ENCODE measurements at places on chromosomes 2 and 18.

- DNase-seq, result no peak
Measured at GRCh38 chr18:59357928-59358327, 1.1 kb downstream of the LMAN1 start.

GRCh38 chr2:234374736-234375135 lies 122.1 kb downstream of the ARL4C start:
- DNase-seq, result no peak

- DNase-seq, result no peak
Measured at GRCh38 chr2:160606341-160606740, 112.7 kb upstream of the RBMS1 start.

GRCh38 chr2:98560256-98560771 lies 48.0 kb downstream of the COA5 start:
- no peak for DNase-seq

DNA sequence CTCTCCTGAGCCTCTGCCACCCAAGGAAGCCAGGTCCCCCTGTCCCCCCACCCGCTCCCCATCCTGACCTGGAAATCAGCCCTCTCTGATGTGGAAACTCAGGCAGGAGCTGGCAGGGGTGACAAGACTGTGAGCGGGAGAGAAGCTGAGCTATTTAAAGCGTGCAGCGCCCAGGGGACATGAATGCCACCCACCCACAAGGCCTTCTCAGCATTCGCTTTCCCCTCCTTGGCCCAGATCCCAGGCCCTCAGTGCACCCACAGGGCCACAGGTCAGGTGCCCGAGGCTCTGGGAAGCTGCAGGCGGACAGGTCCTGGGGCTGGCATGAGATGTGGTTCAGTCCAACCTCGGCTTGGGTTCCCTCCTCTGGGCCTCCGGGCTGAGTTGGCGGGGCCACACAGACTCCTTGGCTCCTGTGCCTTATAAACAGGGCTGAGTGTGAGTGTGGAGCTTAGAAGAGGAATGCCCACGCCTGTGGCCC lies 168.3 kb downstream of the SMAD7 start:
- DNase-seq, result no peak

- DNase-seq, result no peak
Measured at GRCh38 chr18:56233595-56233994, 404.8 kb downstream of the TXNL1 start.

DNA sequence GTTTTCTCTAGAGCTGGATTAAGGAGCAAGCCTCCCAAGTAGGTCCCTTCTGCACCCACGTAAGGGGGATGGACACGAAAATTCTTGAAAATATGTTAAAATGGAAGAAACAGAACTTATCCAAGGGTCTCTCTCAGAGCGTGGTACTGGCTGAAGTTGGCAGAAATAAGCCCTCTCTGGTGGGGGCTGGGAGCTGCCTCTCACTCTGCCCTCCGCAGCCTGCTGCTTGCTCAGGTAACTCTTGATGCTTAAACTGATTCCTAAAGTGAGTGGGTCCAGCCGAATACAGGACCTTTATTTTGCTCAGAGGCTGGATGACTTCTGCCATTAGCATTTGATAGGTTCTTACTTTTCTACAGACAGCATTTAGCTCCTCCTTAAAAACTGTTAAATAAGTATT lies 78.1 kb downstream of the SPHKAP start:
- DNase-seq, result no peak

- DNase-seq, result no peak
Measured at GRCh38 chr2:9033385-9034168, 30.1 kb upstream of the MBOAT2 start.

GRCh38 chr2:11072550-11072949 lies 82.7 kb upstream of the SLC66A3 start:
- DNase-seq, result no peak

GRCh38 chr2:240895656-240896388 lies at the start of gene MAB21L4:
MAB21L4 (minus strand) TSS chr2:240896156; CDS start chr2:240895997, 159 bp downstream.
- no peak for DNase-seq

GRCh38 chr18:44766450-44766849 lies 85.8 kb downstream of the SETBP1 start:
- no peak for DNase-seq

- DNase-seq, result no peak
Measured at GRCh38 chr2:133484784-133485183, 83.5 kb downstream of the NCKAP5 start.

- no peak for DNase-seq
Measured at GRCh38 chr2:168583064-168583709, 127.1 kb downstream of the CERS6 start.

- DNase-seq, result no peak
Measured at GRCh38 chr2:133407341-133407740, 160.9 kb downstream of the NCKAP5 start.

DNA sequence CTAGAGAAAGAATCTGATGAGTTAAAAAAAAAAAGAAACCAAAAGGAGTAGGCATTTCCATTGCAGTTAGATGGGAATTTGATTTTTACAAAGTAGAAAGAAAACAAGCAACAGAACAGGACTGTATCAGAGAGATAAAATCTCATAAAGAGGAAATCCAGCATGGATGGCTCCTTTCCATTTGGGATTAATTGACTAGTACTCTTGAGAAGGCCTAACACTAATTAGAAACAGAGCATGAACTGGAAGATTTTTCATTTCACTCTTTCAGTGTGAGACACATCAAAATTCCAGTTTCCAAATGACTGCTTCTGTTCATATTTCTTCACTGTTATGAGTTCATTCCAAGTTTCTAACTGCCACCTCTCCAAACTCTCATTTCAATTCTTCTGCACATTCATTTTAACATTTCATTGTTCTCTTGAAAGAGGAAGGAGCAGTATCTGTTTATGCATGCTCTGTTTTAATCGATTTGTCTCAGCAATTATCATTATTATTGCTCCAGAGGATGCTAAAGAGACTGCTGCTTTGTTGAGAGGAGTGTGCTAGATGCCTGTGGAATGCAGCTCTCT lies 108.8 kb upstream of the PIEZO2 start:
- no peak for DNase-seq

GRCh38 chr2:48380208-48380607 lies 149.7 kb upstream of the STON1 start:
- DNase-seq, result no peak

DNA sequence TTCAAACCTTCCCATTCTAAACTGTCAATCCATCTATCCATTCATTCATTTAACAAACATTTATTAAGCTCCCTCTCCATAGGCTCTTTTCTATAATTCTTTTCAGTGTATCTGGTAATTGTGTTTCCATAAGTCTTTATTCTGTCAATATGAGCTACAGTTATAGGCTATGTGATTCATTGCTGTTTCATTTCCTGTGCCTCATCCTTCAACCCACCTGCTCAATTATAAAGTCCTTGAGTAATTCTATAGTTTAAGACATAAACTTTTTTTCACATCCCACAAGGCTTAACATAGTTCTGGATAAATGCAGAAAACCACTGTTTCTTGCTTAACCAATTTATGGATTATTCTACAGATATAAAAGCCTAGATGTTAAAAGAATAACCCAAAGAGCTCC lies 84.2 kb upstream of the PIK3C3 start:
- DNase-seq, result no peak

GRCh38 chr18:48667276-48668254 lies 128.7 kb downstream of the CTIF start:
- no peak for DNase-seq

DNA sequence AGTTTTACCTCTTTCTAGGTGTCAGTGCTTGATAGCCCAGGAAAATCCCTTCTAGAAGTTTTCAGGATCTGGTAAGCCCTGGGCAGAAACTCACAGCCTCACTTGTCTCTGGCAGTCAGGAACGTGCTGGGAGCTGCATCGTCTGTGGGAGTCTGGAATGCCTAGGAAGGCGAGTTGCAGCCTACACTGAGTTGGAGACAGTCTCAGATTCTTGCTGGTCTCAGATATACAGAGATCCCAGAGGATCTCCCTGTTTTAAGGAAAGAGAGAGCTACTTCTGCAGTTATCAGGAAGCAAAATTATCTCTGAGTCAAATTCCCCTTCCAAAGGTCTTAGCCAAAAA lies 104.4 kb upstream of the CDC42EP3 start:
- no peak for DNase-seq

GRCh38 chr2:160096409-160096808 lies 34.0 kb upstream of the PLA2R1 start:
- no peak for DNase-seq

DNA sequence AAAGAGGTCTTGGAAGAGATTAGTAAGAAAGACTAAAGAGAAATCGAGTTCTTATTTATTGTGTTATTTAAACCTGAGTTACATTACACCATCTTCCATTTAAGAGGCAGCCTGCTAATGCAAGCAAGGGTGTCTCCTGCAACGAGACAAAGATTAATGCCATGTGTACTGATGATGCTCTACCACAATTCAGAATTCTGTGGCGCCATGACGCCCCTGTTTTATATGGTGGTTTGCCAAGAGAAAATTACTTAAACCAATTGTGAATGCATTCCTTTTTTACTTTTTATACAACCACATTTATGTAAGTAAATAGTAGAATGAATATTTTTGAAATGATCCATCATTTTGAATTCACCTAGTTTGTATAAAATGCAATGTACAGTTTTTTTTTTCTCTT lies 356.1 kb upstream of the ZEB2 start:
- no peak for DNase-seq

GRCh38 chr18:36893227-36893626 lies 64.3 kb downstream of the KIAA1328 start:
- no peak for DNase-seq

DNA sequence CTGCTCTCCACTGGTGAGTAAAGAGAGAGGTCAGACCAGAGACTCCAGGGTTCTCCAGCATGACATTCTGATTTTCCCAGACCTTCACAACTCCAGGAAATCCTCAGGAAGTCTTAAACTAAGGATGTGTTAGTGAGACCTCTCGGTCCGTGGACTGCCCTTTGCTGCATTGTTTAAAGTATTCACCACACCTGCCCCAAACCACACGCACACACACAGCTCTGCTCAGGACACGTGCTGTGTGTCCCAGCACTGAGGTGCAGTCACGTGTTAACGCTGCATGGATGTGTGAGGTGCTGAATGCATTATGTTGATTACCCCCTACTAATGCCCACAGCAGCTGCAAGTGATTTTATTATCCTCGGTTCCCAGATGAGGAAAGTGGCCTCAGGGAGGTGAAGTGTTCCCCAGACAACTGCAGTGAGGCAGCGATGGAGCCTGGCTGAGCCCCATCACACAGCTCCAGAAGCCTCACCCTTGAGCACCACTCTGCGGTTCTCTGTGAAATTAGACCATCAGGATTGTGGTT lies 68.4 kb downstream of the TRAPPC12 start:
- no peak for DNase-seq

- DNase-seq, result no peak
Measured at GRCh38 chr2:10048501-10049171, 5.3 kb downstream of the KLF11 start.

GRCh38 chr2:211875488-211875887 lies 663.1 kb downstream of the ERBB4 start:
- no peak for DNase-seq

DNA sequence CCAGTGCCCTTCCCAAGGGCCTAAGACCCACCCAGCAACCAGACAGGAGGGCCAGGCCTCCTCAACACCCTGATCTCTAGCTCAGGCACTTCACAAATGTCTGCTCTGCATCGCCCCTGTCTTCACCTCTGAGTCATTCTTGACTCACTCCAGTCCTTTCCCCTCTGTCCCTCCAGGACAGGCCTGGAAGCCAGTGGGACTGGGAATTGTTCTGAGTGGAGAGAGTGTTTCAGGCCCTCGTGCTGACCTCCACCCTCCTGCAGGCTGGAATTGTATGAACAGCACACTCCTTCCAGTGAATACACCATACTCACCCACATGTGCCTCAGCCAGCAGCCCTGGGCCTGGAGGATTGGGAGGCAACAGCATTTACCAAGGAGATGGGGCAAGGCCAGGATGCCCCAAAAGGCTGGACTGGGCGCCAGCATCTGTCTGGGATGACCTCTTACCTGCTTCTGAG lies 304.2 kb downstream of the CYP26B1 start:
- DNase-seq, result no peak

DNA sequence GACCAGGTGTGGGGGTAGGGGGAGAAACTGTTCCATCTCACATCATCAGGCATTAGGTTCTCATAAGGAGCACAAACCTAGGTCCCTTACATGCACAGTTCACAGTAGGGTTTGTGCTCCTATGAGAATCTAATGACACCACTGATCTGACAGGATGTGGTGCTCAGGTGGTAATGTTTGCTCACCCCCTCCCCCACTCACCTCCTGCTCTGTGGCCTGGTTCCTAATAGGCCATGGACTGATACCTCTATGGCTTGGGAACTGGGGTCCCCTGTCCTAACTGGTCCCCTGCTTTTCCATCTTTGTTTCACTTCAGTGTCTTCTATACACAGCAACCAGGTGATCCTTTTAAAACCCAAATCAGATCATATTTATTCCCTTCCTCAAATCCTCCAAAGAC lies 267.8 kb downstream of the TNS1 start:
- DNase-seq, result no peak

DNA sequence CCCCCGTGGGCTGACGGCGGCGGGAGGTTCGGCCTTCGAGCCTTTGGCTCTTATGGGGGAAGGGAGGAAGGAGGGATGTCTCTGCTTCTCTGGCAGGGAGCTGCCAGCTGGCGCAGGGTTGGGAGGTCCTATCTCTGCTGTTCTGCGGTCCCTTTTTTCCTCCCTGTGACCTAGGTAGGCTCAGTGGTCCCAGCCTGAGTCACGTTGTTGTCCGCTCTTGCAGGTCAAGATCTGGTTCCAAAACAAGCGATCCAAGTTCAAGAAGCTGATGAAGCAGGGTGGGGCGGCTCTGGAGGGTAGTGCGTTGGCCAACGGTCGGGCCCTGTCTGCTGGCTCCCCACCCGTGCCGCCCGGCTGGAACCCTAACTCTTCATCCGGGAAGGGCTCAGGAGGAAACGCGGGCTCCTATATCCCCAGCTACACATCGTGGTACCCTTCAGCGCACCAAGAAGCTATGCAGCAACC lies 2.5 kb downstream of the DLX1 start:
- no peak for DNase-seq

- DNase-seq, result no peak
Measured at GRCh38 chr2:68912732-68913131, 40.0 kb downstream of the GKN2 start.

DNA sequence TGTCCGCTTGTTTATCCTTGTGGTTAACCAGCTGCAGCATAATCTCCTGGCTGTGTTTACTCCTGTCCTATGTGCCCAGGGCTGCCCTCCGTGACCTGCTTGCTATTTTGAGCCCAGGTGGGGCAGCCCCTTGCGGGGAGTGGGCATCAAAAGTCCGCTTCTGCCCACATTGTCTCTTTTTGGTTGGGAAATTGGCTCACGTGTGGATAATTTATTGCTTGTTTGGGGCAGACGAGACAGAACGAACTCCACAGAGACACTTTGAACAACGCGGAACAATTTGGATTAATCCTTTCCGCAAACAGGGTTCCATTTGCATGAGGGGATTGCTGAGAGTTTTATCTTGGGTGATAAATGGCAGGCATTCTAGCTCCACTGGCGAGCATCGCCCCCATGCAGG lies 8.1 kb upstream of the CXCR4 start:
- no peak for DNase-seq

- DNase-seq, result no peak
Measured at GRCh38 chr18:13363359-13363758, 144.8 kb downstream of the LDLRAD4 start.

DNA sequence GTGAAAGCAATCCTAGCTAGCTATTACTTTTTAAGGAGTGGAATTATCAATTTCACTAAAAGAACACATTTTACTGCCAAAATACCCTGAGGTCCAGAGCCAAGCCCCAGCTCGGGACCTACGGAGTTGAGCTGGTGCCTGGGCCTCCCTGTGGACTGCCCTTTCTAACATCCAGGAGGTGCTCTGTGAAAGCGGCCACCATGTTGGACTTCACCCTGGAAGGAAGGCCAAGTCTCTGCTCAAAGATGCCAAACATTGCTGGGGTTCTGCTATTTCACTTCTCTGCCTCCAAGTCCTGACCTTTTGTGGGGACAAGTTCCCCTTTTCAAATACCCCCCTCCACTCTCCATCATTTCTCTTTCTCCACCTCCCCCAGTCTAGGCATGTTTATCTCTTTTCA lies 498.7 kb upstream of the RAB6C start:
- no peak for DNase-seq
